Fibroblast of skin of right biceps (primary cell): ENCODE measurements at places on chromosomes 5 and 9.

DNA sequence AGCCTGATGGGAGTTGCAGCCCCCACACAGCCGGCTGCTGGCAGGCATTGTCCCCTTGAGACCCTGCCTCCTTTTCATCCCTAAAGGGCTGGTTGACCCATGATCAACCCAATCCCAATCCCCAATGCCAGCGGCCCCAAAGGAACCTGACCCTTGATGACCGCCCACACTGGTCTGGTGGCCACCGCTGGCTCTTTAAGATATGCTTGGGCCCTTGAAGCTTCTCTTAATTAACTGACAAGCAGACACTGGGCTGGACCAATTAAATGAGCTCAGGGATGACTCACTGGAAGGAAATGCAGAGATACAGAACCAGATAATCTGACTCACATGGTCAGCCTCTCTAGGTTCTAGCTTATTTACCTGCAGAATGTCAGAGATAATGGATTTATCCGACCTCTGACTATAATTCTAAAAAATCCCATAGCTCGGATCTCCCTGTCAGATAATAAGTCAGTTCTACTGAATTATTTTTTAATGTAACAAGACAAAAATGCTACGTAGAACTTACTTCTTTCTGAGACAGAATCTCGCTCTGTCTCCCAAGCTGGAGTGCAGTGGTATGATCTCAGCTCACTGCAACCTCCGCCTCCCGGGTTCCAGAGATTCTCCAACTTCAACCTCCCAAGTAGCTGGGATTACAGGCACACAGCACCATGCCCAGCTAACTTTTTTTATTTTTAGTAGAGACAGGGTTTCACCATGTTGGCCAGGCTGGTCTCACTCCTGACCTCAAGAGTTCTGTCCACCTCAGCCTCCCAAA, 11.1 kb upstream of the MLANA start:
- peak; percentile 90 for DNase-seq

GRCh38 chr5:2196989-2197619, 314.4 kb upstream of the IRX4 start:
- DNase-seq = no peak

DNA sequence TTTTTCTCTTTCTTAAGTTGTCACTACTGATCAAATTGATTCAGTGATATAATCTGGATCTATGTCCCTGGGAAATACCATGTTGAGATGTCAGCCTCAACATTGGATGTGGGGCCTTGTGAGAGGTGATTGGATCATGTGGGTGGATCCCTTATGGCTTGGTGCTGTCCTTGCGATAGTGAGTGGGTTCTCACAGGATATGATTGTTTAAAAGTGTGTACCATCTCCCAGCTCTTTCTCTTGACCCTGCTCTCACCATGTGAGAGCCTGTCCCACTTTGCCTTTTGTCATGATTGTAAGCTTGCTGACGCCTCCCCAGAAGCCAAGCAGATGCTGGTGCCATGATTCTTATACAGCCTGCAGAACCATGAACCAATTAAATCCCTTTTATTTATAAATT, 68.6 kb downstream of the ST8SIA4 start:
- DNase-seq = no peak

- peak; percentile 54 for DNase-seq
These were observed 686.5 kb upstream of the DMAC1 start for GRCh38 chr9:8486095-8486494.

- DNase-seq = no peak
These were observed 97.3 kb upstream of the SH3GL2 start for GRCh38 chr9:17481565-17481964.

DNA sequence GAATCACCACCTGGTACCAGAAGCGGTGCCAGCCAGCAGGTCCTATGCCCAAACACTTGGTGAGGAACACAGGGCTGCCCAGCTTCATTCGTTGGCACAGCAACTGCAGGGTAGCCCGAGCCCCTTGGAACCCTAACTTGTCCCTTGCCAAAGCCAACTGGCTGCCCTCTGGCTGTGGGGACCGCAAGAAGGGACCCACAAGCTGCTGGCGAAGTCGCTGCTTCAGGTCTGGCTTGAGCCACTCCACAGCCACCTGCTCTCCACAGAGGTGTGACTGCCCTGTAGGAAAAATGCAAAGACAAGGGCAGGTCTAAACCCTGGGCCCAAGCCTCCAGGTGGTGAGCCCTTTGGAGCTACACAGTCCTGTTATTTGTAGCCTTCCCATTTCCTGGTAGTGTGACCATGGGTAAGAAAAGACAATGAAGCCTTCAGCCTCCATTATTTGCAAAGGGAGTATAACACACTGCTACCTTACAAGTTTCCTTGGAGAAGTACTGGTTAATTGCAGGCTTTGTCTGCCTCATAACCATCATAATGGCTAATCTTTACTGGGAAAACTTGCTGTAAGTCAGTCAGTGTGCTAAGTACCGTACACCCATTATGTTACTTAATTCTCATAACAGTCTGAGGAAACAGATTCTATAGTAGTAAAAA, 1.8 kb downstream of the DND1 start:
- DNase-seq = no peak

DNA sequence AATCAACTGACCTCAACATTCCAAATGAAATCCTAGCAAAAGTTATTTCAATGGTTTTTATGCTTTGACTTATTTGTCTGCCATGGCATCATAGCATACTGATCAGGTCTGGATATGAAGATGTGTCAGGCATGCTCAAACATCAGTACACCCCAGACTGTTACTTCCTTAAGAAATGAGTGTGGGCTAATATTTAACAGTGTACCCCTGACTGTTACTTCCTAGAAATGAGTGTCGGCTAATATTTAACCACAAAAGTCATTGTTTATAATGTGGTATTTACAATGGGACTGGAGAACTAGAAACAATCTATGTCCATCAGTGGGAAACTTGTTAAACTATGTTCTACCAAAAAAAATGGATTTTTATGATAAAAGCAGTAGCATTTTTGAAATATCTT, 38.1 kb upstream of the HNRNPA0 start:
- DNase-seq = no peak

GRCh38 chr9:133814586-133815208, 76.5 kb upstream of the SARDH start:
- no peak for DNase-seq

- no peak for DNase-seq
These were observed 520.0 kb upstream of the C9orf72 start for GRCh38 chr9:28092981-28093936.

DNA sequence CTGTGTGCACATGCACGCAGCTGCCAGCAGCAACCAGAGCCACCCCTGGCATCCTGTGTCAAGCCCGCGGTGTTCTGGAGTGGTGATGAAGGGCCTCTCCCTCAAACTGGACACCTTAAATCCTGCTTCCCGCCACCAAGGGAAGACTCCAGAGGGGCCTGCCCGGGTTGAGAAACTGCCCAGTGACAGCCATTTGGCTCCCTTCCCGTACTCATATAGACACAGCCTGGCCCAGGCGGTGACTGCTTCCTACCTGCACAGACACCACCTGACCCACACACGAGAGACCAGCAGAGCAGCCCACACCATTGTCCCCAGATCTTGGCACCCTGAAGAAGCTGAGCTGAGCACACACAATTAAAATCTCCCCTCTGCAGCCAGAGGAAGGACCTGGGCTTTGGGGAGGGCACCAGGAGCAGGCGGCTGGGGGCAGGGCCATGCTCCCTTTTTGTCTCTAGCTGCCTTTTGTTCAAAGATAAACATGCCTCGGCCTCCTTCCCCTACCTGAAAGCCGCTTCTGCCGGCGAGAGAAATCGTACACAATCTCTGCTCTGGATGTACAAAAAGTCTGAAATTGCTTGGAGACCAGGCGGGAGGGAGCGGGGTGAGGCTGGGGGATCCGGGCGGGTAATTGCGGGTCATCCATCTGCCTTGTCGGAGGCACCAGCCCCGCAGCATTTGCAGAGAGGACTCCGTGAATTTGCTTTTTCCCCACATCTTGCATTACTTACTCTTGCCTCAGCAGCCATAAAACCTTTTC, 78.4 kb downstream of the TSPAN17 start:
- DNase-seq = no peak

DNA sequence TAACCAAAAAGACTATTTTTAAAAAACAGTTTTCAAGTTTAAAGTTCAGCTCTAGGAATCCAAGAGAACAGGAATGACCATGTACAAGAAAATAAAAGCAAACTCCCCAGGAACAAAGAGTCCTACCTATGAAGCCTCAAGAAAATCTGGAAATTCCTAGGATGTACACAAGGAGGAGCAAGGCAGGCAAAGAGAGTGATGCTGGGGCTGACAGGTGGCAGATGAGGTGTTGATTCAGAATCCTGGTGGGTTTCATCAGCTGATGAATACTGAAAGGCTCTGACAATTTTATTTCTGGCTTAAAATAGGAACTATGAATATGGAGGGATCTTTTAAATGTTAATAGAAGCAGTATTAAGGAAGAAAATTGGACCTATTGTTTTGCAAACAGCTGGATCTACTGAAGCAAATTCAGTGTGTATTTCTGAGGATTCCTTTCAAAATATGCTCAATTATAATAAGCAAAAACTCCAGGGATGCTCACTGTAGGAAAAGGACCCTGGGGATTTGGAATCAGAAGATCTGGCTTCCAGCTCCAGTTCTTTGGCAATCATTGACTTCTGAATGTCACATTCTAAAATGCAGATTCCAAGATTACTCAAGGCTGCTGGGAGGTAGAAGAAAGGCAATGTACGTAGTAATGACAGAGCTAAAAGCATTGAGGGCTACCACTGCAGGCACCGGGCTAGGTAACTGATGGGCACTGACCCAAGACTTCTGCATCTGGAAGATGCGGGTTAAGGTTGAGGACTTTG, 28.0 kb upstream of the SH3RF2 start:
- no peak for DNase-seq

DNA sequence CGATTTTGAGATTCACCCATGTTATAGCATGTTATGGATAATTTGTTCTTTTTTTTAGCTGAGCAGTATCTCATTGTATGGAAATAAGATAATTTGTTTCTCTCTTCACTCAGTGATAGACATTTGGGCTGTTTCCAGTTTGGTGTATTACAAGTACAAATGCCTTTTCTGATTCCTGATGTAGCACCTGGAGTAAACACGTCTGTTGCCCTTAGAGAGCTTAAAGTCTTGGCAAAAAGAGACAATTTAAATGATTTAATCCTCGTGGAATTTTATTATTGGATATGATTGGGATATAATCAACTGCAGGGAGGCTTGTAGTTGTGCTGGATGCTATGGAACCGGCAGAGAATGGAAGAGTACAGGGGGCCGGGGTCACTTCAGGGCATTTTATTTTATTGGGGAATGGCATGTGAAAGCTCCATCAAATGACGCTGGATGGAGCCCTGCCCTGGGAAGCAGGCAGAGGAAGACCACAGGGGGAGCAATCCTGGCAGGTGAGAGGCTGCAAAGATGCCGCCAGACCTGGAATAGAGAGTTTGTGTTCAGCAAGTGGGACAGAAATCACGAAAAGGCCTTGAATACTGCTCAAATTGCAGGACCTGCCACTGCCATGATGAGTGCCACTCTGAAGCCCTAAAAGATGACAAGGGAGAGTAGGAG, 31.0 kb upstream of the TGFBI start:
- no peak for DNase-seq

- DNase-seq = no peak
These were observed 5.0 kb upstream of the IFNA14 start for GRCh38 chr9:21244836-21245235.

- no peak for DNase-seq
These were observed 260.8 kb upstream of the TNC start for GRCh38 chr9:115378758-115379157.

DNA sequence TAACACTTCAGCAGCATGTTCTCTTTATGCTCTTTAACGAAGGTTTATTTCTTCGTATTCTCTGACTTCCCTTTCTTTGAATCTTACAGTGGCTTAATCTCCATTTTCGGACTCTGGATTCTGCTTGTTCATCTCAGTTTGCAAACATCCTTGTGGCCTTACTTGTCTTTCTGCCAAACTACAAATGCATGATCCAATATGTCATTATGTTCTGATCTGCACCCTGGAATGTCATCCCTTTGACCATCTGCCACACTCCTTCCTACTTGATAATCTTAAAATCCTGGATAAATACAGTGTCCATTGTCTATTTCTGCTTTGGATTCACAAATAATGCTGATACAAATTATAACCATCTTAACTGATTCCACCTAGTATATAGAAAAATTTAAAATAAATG, 499.2 kb downstream of the CDH18 start:
- DNase-seq = no peak

- DNase-seq = peak; percentile 54
These were observed 82.8 kb downstream of the DAP start for GRCh38 chr5:10678244-10678643.

GRCh38 chr9:114072184-114073140, 5.6 kb downstream of the AMBP start:
- DNase-seq = no peak

DNA sequence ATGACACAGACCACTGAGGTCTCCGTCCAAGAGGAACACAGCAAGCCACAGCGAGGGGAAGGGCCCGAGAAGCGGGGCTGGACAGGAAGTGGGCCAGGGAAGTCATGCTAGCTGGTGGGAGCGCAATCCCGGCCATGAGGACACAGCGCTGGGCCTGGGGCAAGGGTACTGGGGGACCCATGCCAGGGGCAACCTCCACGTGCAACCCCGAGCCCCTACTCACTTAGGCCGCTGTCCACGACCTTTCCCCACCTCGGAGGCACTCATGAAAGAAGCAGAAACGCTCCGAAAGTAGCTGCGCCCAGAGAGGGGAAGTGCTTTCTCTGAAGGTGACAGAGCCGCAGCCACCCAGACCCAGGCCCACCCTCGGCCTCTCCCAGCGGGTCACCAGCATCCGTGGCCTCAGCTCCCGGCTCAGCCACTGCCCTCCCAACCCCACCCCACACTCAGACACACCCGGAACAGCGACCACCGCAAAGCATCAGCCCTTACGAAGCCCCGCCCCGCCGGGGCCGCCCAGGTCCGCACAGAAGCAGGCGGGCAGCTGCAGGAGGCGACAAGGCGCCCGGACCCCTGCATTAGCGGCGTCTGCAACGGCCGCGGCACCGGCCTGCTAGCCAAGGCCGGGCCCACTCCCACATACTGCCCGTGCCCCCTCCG, 782 bp downstream of the BICD2 start:
- DNase-seq = no peak

- peak; percentile 30 for DNase-seq
These were observed 216.1 kb downstream of the ACTL7B start for GRCh38 chr9:108639696-108640095.

DNA sequence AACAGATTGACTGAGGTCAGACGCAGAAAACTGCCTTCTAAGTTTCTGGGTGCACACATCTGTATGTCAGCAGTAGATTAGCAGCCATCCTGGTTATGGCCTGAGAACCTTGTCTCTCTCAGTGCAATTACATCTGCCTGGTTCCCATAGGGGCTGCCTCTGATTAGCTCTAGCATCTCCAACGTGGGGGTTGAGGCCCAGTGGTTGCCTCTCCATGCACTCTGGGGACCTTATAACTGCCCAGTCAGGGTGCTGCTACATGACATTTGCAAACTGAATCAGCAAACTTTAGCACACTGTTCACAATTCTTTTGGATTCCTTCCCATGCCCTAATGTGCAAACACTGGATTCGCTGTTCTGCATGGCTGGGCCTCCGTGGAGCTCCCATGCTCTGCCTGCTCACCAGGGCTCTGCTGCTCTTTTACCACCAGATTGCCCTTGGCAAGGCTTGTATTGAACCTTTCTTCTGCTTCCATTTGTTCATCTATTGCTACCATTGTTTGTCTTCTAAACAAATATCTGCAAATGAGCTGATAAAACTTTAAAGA, 36.2 kb downstream of the SNX18 start:
- no peak for DNase-seq

GRCh38 chr5:124342986-124343385, 403.5 kb downstream of the ZNF608 start:
- peak; percentile 24 for DNase-seq

GRCh38 chr9:79764374-79764773, 192.6 kb downstream of the TLE4 start:
- DNase-seq = peak; percentile 96
